ENCODE measurements at places on chromosomes 4 and X.

DNA sequence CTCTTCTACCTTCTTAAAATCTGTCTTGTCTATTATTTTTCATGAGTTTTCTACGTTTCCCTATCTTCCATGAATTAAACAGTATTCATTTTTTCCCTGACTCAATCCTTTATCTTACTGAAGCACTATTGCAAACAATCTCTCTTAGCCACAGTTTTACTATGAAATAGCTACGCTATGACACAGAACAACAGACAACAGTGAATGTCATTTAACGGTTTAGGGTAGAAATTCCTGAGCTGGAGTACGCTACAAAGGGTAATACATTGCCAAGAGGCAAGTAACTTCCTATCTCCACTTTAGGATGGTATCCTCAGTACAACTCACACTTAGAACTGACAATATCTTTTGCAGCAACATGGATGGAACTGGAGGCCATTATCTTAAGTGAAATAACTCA lies 552.6 kb downstream of the INPP4B start:
- DNase-seq: no peak

DNA sequence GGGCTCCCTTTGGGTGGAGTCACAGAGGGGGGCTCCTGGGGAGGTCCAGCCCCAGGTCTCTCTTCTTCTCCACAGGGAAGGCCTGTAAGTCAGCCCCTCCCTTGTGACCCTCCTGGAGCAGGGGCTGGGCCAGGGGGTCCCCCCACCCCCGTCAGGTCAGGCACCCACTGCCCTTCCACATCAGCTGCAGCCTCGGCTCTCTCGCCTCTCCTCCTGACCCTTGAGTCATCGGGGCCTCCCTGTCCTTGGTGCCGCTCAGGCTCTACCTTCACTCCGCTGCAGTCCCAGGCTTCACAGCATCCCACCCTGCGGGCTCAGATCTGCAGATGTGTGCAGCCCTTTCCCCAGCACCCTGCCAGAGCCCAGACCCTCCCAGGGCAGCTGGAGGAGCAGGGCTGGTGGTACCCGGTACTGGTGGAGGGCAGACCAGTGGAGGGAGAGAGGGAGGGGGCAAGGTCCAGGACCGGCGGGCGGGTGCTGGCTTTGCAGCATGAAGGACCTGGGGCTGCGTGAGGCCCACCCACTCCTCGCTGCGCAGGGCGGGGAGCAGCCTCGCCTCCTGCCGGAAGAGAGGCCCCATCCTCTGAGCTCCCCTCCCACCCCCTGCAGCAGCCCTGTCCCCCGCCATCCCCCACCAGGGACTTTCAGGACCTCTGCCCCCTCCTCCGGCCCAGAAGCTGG lies 117.1 kb downstream of the FAM53A start:
- no peak for DNase-seq

DNA sequence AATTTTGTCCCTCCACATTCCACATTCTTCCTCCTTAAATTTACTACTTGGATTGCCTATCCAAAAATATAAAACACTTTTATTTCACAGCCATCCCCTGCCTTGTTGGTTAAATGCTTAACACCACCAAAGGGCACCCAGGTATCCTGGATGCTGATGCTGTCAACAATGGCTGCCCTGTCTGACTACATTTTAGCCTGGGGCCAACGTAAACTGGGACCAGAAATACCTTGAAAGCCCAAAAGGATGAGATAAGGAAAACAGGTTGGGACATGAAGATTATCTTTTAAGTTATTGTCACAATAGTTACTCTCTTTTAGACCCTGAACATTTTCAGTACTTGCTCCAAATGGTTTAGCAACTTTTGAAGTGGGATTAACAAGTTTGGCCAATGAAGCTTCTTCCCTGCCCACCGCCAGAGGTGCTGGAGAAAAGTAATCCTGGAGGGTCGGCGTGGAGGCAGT lies 775 bp upstream of the YIPF6 start:
- DNase-seq: no peak

DNA sequence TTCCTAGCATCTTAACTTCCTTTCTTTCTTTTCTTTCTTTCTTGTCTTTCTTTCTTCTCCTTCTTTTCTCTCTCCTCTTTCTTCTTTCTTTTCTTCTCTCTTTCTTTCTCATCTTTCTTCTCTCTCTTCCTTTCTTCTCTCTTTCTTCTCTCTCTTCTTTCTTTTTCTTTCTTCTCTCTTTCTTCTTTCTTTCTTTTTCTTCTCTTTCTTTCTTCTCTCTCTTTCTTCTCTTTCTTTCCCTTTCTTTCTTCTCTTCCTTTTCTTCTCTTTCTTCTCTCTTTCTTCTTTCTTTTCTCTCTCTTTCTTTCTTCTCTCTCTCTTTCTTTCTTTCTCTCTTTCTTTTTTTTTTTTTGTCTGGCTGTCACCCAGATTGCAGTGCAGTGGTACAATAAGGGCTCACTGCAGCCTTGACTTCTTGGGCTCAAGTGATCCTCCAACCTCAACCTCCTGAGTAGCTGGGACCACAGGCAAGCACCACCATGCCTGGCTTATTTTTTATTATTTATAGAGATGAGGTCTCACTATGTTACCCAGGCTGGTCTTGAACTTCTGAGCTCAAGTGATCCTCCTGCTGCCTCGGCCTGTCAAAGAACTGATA lies 17.5 kb downstream of the NMU start:
- no peak for DNase-seq
